Activated CD8-positive, alpha-beta T cell treated with anti-CD3 and anti-CD28 coated beads for 36 hours (primary cell): ENCODE measurements at places on chromosomes 16 and 17. TPM values are rescaled to one million over a fixed set of nuclear protein-coding genes. Genes with fewer than 3 reads are reported as not detected.

DNA sequence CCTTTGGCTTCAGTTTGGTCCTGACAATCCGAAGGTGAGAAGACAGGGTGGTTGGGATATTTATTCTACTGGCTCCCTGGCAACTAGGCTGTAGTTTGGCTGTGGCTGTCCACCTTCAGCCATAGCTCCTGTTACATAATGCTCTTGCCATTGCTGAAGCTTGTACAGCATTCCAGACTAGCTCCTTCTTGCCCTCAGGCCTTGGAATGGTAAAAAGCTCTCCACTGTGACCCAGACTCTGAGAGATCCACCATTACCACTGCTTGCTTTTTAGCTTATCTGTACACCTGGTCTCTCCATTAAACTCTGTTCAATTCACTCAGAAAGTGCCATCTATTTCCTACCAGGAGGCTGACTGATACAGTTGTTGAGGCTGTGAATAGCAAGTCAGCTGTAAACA is 231.8 kb upstream of the MON1B start:
- DNase-seq: no peak

DNA sequence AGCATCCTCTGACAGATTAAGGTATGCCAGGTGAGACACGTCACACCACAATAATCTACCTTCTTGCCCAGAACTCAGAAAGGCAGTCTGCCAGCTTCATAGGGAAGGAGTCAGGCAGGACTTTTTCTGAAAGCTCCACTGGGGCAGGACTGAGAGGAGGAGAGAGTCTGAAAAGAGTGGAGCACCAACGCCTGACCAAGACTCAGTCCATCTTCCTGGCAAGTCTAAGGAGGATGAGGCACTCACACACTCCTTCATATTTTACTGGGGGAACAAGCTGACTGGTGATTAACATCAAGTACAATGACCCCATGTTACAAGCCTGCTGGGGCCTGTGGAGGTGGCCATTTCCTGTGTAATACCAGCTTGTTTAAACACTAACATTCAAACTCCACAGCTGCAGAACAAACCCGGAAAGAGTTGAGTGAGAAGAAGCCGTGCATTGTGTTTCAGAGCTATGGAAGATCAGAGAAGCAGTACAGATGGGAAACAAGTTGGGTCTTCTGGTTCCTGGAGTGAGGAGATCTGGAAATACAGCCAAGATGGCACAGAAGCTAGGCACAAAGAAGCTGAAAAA is 122.4 kb downstream of the HIC1 start:
- DNase-seq: no peak

MYOCD gene
- not detected for total RNA-seq

PPM1D gene
- 11.6 TPM for total RNA-seq

DNA sequence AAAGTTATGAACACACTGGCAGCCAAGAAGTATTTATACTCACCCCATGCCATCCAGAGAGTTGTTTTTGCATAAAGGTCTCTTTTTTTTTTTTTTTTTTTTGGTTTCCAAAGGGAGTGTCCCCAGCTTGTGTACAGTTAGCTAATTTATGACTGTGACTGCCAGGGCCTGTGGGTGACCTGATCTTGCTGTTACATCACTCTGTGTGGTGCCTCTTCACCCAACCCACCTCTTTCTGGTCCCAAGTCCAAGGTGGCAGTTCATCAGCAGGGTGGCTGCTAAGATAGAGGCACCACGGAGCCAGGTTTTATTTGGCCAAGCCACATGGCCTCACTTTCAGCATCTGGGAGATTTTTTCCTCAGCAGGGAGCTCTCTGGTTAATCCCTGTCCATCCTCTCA is at the start of gene NOS2:
NOS2 (minus strand) TSS at position 8 of the 400 bp plus-strand sequence. CDS start 1,720 bp downstream, outside the sequence.
- no peak for DNase-seq

GRCh38 chr17:71963351-71963750 is 157.5 kb upstream of the SOX9 start:
- no peak for DNase-seq

DNA sequence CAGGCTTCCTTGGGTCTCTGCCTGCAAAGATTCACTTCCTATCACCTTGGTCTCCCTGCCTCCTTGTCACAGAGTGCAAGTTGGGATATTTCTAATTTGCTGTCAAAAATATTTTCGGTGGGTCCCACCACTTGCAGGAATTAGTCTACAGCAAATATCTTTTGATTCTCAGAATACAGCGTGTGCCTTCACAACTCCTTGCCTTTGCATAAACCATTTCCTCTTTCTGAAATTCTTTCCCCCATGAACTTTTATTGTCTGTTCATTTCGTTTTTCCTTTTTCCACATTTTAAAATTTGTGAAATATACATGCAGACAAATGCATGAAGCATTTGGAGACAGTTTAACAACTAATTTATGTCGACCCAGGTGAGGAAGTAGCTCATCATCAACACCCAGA is 60.0 kb downstream of the HS3ST3B1 start:
- no peak for DNase-seq
